ENCODE measurements at places on chromosomes 3 and 15.

- DNase-seq = no peak
Observed at GRCh38 chr15:83747050-83747717, 93.3 kb downstream of the ADAMTSL3 start.

DNA sequence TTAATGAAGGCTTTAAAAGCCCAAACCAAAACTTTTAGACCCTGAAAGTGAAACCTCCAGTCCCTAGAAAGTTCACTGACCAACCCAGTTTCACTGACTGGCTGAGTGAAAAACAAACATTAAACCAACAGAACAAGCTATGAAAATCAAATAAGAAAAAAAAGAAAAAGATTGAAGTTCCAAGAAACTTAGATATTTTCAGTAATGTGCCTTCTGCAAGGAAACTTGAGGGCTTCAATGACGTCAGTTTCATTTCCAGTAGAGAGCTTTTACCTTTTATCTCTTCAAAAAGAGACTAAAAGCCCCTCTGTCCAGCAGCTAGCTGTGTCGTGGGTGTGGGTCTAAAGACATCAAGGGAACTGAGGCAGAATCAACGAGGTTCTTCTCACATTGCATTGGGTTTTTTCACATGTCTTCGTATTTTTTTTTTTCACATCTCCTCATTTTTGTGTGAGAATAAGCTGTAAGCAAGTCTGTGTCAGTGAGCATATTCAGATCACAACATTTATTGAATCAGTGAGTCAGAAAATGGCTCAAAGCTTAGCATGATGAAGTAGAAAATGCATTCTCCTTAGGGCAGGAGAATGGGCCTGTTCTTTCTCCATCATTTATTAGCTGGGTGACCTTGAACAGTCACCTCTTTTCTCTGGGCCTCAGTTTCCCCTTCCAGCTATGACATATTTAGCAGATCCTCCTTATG is 54.8 kb upstream of the BCL6 start:
- DNase-seq = no peak

DNA sequence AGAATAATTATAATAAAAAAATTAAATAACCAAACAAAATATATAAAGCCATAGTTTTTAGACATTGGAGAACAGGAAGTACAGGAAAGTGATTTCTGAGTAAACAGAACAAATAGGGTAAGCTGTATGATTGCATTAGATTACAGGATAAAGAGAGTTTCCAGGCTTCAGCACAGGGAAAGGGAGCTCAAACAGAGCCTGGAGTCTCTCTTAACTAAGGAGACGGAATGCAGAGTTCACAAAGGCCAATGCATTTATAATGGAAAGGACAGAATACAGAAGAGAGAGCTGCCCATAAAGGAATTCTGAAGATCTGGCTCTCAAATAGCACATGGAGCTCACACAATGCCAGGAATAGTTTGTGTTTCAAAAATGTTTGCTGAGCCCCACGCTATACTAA is 42.0 kb upstream of the OTOL1 start:
- DNase-seq = no peak

DNA sequence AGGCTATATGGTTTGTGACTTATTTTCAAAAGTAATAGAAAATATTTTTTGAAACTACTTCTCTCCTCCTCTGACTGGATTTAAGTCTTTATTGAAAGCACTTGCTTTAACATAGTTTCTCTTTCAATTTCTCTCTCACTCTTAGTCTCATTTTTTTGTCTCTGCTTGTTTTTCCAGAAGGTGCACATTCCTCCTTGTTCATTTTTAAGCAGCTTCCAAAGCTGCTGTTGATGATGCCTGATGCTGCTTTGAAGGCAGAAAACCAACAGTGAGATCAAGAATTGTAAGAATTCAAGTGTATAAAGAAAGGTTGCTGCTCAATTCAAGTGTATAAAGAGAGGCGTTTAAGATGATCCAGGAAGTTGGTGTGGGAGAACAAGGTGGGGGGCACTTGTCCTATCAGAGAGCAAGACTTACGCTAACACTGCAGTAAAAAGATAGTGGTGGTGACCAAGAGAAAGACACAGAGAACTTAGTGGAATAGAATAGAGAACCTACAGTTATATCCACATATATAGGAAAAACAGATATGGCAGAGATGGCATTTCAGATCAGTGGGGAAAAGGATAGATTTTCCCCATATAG is 12.1 kb downstream of the NR2C2 start:
- no peak for DNase-seq

GRCh38 chr3:47019201-47019600 is 39.7 kb downstream of the NBEAL2 start:
- no peak for DNase-seq

DNA sequence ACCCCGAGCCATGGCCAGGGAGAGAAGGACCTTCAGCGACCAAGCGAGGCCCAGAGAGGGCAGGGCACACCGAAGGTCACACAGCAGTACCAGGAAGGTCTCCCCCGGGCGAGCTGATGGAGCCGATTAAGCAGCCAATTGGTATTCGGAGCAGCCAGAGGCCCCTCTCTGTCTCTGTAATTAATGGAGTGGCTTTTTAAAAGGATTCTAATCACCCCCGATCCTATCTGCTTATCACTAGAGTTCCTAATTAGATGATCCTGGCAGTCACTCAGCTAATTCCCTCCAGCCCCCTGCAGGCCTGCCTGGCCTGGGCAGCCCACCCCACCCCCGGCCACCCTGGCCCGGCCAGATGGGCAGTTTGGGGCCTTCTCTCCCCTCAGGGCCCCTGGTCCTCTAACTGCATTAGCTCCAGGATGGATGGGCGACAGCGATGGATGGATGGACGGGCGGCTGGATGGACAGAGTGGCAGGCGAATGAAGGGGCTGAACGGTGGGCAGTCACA is 1.6 kb upstream of the DNAJB8 start:
- no peak for DNase-seq

- DNase-seq = no peak
Observed at GRCh38 chr15:93378558-93378957, 289.5 kb upstream of the RGMA start.

- DNase-seq = peak; percentile 78
Observed at GRCh38 chr3:52532517-52532837, 1.2 kb downstream of the NT5DC2 start.

- no peak for DNase-seq
Observed at GRCh38 chr15:57253082-57253481, 123.2 kb upstream of the CGNL1 start.

- no peak for DNase-seq
Observed at GRCh38 chr3:80770106-80771074, 991.1 kb downstream of the GBE1 start.

DNA sequence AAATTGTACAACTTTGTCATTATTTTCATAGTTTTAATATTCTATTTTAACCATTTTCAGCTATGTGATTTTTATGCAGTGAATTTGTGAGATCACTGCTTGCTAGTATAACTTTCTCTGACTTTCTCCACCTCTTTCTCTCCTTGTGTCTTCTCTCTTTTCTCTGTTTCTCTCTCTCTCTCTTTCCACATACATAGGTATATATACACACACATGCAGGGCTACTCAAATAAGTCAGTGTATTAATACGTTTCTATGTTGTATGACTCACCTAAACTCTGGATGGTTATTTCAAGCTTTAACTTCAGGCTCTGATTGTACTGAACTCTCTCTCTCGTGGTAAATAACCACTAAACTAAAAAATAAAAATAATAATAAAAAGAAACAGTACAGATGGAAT is 1389.3 kb upstream of the ALCAM start:
- no peak for DNase-seq

DNA sequence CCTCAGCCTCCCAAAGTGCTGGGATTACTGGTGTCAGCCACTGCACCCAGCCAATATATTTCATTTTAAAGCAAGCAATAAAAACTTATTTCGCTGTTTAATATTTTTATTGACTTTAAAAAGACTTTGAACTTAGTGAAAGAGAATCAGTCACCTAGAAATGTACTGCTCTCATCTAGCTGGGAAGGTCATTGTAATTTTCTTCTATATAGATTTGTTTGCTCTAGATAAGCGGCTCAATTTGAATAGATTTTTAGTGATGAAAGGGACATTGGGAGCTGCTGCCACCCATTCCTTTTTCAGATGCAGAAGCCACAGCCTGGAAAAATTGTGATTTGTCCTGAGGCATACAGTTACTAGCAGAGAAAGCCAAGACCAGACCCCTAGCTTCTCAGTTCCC is 40.1 kb downstream of the CAPN7 start:
- DNase-seq = no peak

DNA sequence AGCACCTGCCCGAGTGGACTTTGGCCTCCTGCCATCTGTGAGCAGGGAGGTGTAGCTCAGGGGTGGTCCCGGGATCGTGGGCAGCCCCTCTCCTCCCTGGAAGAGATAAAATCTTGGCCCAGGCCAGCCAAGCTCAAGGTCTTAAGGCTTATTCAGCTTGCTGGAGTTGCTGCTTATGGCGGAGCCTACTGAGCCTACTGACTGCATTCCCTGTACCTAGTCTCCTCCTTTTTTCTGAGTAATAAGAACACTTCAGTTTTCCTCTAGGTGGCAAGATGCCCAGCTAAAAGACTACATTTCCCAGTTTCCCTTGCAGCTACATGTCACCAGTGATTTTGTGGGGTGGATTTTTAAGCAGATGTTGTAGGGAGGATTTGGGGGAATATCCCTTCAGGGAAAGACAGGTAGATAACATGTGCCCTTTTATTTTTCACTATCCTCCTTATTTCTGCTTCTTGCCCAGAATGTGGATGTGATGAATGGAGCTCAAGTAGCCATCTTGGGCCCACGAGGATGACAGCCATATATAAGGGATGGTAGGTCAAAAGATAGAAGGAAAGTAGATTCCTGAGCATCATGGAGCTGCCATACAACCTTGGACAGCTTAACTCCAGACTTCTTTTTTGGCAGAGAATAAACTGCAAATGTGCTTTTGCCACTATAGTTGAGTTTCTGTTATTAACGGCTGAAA is 41.4 kb upstream of the INSYN1 start:
- DNase-seq = no peak

GRCh38 chr15:101456057-101456739 is 33.3 kb downstream of the PCSK6 start:
- no peak for DNase-seq

DNA sequence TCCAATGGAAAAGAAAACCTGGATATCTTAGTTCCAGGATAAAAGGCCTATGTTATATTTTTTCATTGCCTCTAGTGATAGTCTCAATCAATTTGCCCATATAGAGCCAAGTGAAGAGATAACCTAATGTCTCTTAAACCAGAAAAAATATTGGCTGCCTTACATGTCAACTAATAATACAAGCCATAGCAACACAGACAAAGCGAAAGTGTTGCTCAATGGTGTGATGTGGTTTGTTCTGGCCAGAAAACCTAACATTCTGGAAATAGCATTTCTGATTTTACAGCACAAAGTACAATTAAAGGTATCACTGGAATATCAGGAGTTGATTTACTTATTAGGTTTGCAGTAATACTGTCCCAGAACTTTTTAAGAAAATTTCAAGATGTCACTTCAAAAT is 101.5 kb downstream of the ATP8B4 start:
- no peak for DNase-seq

DNA sequence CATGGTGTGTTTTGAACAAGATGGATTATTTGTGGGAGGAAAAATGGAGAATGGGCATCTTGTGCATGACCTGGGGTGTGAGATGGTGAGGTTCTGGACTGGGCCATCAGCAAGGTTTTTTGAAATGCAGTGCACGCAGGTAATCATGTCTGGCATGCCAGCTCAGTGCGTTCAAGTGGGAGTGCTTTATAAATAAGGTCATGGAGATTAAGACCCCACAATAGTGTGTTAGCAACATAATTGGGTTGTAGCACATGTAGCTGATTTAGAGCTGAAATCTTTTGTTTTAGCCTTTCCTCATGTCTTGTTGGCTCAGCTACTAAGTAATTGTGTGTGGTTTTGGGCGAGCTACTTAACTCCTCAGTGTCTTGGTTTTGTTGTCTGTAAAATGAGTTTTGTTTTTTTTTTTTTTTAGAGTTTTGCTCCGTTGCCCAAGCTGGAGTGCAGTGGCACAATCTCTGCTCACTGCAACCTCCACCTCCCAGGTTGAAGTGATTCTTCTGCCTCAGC is 3.9 kb upstream of the CACNA1D start:
- no peak for DNase-seq

GRCh38 chr15:89982315-89983055 is 18.6 kb upstream of the ZNF710 start:
- no peak for DNase-seq

- DNase-seq = peak; percentile 81
Observed at GRCh38 chr3:63343674-63344073, 65.6 kb downstream of the SYNPR start.

- no peak for DNase-seq
Observed at GRCh38 chr15:79644091-79644490, 212.0 kb downstream of the MINAR1 start.

- DNase-seq = no peak
Observed at GRCh38 chr3:36957862-36958686, 13.2 kb upstream of the TRANK1 start.

DNA sequence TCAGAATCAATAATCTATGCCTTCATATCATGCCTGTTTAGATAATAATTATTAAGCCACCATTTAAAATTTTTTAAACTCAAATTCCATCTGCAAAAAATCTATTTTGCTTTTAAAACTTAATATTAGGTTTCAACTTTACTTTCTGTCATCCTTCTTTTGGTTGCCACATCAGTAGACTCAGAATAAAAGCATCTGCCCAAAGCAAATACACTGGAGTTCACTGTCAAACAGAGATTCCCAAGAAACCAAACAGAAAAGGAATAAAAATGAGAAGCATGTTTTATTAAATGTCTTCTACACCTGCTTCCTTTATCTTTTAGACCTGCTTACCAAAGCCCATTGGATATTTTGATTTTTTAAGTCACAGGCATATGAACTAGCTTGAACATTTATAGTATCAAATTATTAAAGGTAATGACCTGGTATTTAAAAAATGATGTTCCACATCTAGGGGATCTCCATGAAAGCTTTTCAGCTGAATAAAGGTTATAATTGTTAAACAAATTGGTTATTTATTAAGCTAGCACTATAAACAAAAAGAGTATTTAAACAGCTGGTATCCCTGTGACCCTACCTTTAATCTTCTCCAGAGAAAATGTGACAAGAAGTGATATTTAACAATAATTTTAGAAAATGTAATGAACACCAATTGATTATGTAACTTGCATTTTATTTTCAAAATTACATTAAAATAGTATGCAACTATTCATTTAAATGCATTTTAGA is 62.5 kb downstream of the ALCAM start:
- DNase-seq = no peak

DNA sequence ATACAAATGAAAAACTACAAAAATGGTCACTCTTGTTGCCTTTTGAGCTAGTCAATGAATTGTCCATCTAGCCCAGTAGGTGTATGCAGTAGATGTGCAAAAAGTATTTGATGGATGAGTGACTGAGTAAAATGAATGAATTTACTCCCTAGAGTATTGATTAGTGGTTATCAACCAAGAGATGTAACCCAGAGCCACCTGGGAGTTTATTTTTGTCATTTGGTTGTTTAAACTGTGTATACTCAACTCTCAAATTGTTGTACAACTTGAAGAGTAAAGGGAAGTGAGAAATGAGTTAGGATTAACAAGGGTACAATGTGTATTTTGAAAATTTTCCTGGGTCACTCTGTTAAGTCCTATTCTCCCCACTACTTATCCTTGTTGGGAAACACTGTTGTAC is 124.1 kb upstream of the TMCO5A start:
- no peak for DNase-seq

DNA sequence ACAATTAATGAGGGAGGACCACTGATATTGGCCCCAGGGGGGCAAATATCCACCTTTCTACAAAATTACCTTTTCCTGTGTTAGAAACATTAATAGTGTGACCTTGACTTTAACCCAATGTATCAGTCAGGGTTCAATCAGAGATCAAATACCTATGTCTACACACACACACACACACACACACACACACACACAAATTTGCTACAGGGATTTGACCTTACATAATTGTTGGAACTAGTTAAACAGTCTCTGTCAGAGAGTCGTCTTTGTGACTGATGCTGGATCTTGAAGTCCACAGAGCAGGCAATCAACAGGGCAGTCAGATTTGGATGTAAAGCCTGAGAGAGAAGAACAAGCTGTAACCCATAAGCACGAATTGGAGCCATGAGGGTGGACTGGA is 32.5 kb downstream of the TM4SF4 start:
- no peak for DNase-seq
